Muscle of back (tissue), 13 donors: ENCODE measurements at places on chromosomes 7 and 10.

GRCh38 chr7:132819648-132820047 is 243.4 kb upstream of the PLXNA4 start:
- DNase-seq: no peak

- no peak for DNase-seq
These were observed 394.2 kb downstream of the LRMDA start for GRCh38 chr10:75825661-75826060.

- no peak for DNase-seq
These were observed 57.4 kb upstream of the SVIL start for GRCh38 chr10:29692121-29692539.

DNA sequence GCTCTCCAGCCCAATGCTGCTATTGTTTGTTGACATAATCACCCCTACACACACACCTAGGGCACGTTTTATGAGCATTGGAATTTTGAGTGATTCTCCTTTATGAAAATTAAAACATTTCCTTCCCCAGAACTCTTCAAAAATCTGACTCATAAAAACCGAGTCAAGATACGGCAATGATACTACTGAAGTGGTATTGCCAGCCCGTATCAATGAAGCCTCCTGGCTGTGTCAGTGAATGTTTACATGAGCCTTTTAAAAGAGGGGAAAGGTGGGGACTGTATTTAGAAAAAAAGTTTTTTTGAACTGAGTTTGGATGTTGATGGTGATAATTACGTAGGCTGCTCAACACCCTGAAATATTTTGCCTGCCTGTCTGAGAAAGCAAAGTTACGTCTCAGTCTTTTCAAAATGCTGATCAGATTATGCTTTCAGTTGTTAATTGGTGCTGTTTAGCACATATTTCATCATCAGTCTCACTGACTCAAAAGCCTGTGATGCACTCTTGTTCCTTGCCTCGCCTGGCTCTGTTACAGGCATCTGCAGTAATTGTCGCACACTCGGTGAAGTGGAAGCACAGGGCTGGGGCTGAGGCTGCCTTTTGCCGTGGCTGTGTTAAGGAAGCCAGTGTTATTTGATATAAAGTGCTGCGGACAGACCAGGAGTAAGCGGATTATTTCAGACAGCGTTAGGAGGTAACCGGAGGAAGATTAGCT is 157.4 kb upstream of the TCF7L2 start:
- peak; percentile 82 for DNase-seq

DNA sequence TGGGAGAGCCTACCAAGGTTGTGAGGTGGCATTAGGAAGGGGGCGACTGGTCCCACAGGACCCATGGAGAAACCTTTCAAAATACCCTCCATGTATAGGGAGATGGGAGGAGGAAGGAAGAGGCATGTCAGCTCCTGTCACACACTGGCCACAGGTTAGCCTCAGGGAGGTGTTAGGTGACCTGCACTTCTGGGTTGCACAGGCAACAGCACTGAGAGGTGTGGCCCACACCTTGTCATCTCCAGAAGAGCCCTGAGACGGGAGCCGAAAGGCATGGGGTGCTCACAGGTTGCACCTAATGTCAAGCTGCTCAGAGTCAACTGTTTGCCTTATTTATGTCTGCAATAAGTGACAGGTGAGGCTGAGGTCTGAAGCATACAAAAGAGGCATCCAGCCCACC is 14.6 kb upstream of the USP6NL start:
- no peak for DNase-seq

DNA sequence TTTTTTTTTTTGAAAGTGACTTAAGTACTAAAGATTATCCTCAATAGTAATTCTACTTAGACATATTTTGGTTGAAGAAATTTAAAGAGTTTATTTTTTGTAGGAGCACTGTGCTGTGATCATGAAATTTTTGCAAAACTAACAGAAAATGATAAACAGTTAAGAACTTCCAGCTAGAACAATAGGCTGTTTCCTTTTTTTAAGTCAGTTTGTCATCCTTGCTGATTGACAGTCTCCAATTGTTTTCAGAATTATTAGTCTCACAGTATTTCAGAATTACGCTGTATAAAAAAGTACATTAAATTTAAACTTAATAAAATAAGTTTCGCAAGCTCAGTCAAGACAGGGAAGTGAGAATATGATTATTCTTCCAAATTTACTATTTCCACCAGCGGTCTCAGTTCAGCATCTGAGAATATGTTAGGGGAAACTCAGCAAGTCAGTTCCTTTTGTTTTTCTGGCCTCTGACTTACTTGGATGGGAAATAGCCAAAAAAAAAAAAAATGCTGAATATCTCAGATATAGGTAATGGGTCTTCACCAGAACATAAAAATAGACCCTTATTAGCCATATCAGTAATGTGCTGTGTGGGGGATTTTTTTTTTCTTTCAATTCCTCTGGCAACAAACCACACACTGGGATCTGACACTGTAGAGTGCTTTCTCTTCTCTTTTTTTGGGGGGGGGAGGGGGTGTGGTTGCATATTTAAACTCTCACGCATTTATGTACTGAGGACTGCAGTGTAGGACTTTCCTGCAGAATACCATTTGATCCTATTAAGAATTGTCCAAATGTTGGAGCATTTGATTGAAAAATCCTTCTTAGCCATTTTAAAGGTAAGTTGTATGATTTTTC is at the start of gene CD36:
Gene CD36, plus strand, starts transcription at position 732 of the 855 bp plus-strand sequence. CDS start 8,099 bp downstream, outside the sequence.
- DNase-seq: peak; percentile 40

GRCh38 chr7:156607332-156608172 is 33.0 kb upstream of the RNF32 start:
- no peak for DNase-seq

GRCh38 chr7:33998476-33998875 is 93.1 kb downstream of the BMPER start:
- no peak for DNase-seq

DNA sequence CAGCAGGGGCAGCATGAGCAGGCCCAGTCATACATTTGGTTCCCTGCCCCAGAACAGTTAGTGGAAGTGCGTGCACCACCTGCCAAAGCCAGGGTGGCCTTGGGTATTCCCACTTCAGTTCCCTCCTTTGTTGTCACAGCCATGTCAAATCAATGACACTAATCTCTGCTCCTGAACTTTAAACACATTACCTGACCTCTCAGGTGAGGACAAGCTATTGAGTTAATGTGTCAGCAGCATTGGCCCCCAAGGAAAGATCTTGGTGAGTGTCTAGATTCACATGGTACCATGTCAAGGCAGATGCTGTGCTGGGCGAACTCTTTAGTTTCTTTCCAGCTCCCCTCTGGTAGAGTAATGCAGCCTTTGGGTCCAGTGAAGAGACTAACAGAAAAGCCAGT is 2.1 kb downstream of the CYP3A5 start:
- DNase-seq: no peak

- DNase-seq: no peak
These were observed 32.4 kb downstream of the WAPL start for GRCh38 chr10:86489071-86489810.

DNA sequence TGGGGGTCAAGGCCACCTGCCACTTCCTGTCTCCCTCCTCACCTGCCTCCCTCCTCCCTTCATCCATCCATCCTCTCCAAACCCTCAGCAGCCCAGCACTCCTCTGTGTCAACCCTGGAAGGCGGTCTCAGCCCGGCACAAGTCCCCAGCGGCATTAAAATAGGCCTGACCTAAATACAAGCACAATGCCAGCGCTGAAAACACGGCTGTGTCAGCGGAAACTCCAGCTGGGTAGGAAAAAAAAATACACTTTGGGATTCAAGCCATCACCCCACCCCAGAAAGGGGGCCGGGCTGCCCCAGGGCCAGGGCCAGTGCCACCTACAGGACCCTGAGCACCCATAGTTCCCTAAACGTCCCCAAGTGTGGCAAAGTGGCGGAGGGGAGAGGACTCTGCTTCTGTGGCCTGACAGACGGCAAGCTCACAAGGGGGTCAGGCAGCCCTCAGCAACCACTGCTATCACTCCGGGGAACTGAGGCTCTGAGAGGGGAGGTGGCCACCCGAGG is 22.7 kb upstream of the GTF2IRD1 start:
- DNase-seq: no peak

DNA sequence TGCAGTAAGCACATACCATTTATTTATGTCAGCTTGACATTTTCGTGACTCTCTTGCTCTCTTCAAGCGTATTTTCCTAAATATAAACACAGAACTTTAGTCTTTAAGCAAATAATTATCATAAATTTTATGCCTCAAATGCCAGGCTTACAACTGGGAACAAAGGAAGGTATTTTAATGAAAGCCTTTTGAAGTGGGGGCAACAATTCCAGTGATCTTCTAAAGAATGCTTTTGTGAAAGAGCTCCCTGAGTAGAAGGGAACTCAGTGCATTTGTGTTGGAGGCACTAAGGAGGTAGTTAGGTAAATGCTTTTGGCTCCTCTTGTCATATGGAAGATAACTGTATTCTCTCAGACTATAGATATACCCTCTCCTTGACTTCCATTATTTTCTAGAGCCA is 104.9 kb downstream of the VPS50 start:
- no peak for DNase-seq

GRCh38 chr7:70044981-70045380 is 446.7 kb downstream of the AUTS2 start:
- no peak for DNase-seq

GRCh38 chr7:100493476-100494264 is 9.9 kb downstream of the NYAP1 start:
- no peak for DNase-seq

DNA sequence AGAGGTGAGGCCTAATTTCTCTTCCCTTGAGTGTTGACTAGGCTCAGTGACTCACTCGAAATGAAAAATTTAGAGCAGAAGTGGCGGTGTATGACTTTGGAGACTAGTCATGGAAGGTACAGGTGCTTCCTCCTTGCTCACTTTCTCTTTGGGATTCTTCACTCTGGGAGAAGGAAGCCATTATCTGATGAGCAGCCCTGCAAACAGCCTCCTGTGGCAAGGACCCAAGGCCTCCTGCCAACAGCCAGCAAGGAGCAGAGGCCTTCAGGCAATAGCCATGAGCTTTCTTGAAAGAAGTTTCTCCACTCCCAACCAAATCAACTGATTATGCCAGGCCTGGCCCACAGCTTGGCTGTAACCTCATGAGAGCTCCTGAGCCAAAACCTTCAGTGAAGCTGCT is 369.6 kb upstream of the VWC2 start:
- DNase-seq: no peak

DNA sequence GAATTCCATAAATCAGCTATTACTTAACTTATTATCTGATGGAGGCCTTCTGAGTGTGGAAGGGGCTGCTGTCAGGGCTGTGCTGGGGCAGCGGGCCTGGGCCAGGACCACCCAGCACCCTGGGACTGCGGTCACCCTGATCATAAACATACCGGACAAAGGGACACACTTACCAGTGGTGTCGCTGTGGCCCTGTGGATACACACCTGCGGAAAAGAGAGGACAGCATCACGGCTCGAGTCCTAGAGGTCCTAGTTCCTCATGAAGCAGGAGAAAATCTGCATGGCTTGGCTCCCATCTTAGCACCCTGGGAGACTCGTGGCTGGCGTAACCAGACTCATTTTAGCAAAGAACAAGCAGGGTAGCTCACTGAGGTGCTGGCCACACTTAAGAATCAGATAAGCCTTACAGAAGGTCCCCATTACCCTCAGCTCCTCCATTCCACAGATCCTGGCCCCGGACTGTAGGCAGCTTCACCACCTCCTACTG is 17.7 kb downstream of the IL15RA start:
- no peak for DNase-seq

DNA sequence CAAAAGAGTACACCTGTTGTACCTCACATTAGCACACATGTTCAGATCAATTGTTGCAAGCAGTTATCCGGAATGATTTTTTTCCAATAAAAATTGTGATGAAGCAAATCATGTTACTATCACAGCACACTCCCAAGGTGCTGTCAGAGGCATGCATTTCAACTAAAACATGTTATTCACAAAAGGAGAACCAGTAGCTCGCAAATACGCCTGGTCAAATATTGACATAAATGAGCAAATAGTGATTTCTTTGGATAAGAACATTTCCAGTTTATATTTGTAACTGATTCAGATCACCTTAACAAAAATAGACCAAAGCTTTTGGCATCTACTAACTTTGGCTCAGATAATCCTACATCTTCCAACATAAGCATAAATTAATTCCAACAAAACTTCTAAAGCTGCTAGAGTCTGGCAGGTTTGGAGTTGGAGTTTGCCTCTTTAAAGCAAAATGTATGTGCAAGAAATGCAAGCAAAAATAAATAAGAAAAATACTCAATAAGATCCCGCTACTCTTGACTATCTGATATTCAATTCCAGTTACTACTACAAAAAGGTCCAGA is 208.0 kb downstream of the SFMBT2 start:
- peak; percentile 33 for DNase-seq

- no peak for DNase-seq
These were observed 5.4 kb upstream of the SUV39H2 start for GRCh38 chr10:14873090-14873760.

DNA sequence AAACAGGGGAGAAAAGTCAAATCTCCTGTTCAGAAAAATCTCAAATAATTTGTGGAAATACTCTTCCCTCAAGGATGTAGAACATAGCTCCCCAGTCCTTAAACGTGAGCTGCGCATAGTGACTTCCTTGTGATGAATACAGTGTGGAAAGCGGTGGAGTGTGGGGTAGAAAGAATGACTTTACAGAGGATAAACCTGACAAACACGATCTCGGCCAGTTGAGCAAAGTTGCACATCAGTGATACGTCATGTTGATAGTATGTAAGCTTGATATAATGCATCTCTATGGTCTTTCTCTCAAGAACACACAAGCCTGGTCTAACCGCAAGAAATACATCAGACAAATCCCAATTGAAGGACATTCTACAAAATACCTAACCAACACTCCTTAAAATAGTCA is 32.0 kb upstream of the ZCCHC24 start:
- no peak for DNase-seq

- DNase-seq: no peak
These were observed 3.2 kb upstream of the MTG1 start for GRCh38 chr10:133390597-133391248.

DNA sequence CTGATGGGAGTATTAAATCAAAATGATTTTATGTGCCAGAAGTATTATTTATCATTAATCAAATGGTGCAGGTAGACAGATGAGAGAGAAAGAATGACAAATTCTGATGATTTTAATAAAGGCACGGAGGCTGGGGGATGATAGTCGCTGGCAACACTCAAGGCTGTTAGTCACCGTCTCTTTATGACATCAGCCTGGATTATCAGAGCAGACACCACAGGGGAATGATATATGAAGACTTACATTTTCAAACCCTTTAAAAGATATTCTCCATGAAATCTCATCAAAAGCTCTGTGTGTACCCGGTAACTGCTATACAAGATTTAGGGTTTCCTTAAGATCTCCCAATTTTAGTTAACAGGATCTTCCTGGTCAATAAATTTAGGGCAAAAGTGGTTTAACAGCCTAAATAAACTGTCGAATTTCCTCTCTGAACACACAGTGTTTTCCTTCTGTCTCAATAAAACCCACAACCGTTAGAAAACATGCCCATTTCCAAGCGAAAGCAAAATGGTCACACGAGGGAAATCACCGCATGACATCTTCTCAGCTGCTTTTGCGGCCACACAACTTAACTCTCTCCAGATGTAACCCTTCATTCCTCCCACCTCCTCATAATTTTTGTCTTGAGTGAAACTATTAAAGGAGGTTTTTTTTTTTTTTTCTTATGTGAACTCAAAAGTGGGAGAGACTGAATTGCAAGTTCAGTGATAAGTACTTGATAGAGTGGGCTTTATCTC is 133.2 kb upstream of the FAM171A1 start:
- DNase-seq: peak; percentile 52
